Suppressor macrophage treated with lipopolysaccharide for 4 hours (primary cell): ENCODE measurements at places on chromosomes 1 and 21.
A peak's percentile ranks its signal among the peaks of the same experiment; 100 is the strongest.

DNA sequence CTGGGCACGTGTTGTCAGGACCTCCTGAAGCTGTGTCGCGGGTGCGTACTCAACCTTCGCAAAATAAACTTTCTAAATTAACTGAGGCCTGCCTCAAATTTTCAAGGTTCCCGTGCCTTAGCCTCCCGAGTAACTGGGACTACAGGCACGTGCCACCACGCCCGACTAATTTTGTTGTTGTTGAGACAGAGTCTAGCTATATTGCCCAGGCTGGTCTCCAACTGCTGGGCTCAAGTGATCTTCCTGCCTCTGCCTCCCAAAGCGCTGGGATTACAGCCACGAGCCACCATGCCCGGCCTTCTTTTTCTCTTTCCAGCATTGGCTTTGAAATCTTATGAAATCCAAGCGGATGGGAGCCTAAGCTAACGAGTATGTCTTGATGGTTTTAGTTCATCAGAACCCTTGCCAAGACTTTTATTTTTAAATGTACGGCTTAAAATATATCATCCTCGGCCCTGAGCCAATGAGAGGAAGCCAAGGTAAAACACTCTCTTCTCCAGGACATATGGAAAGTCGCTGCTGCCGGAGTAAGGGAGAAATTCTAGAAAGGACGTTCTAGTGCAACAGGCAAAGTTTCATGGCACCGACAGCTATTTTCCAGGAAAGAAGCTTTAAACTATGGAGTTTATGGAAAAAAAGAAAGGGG lies 12.7 kb upstream of the ERVH48-1 start:
- no peak for DNase-seq

DNA sequence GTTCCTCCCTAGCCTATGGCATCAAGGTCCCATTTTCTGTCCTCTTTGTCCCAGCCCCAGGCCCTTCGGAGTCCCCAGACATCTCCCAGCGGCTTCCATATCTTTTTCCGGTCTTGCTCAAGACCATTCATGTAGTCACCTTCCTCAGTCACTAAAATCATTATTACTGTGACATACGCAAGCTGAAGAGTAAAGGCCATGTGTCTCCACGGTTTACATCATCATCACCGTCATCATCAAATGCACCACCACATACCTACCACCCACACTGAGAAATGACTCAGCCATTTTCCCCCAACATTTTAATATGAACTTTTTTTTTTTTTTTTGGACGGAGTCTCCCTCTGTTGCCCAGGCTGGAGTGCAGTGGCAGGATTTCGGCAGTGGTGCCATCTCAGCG lies 43.4 kb downstream of the FHAD1 start:
- peak; percentile 93 for DNase-seq

GRCh38 chr1:169624912-169625311 lies 5.0 kb downstream of the SELP start:
- DNase-seq = no peak

DNA sequence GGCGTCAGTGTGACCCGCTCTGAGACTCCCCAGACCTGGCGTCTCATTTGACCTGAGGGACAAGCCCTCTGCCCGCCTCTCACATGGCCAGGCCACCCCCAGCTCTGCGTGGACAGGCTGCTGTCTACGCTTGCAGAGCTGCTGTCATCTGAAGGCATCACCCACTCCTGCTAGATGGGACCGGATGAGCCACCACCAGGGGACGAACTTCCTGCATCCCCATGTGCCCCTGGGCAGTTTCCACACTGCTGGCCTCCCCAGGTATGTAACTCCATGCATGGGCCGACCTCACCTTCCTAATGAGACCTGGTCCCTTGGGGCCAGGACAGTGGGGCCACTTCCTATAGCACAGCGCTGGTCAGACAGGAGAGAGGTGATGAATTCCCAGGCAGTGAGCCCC lies 121.5 kb downstream of the PSMG1 start:
- DNase-seq = no peak

- DNase-seq = no peak
These were observed 123.9 kb downstream of the CYYR1 start for GRCh38 chr21:26449161-26449560.

DNA sequence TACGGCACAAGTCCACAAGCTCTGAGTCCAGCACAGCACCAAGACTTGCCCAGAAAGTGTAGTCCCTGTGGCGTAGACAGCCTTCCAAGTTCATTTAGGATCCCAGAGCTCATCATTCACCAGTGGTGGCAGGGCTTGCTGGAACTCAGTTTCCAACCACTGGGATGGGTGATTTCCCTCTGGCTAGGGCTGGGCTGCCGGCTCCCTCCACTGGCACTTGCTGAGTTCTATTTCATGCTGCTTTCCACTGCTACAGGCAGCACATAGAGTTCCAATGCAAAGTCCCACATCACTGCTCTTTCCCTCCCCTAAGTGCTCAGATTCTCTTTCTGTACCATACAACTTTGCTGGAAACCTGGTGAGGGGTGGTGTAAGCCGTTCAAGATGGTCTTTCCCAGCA lies 510.3 kb upstream of the TMPRSS15 start:
- DNase-seq = no peak

DNA sequence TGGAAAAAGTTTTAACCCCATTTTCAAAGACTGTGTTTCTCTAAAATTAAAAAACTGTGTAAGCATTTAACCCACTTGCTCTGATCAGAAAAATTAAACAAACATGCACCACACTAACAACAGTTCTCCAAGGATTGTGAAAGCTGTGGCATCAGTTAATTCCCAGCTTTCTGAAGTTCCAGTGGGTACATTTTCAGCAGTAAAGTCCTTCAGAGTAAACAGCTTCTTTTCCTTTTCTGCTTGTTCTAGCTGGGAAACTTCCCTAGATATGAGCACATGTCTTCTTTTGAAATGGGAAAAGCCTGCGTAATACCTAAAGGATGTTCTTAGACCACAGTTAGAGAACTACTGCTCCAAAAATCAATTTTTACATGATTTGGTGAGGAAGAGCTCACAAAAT lies 11.1 kb downstream of the PRRX1 start:
- no peak for DNase-seq

GRCh38 chr1:3889936-3890335 lies 10.1 kb downstream of the C1orf174 start:
- DNase-seq = peak; percentile 7

DNA sequence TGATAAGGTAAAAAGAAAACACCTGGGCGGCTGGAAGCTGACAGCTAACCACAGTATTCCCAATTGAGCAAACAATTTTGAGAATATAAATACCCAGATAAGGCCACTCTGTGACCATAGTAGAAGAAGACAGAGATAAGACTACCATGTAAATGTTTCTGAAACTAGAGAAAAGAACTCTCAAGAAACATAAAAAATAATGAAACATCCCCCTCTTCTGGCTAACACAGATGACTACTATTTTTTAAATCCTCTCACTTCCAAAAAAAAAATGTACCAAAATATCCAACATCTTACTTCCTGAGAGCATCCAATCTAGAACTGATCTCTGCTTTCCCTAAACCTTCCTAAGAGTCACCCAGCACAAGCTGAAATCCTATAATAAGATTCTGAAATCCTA lies 125.9 kb downstream of the HFM1 start:
- peak; percentile 7 for DNase-seq

DNA sequence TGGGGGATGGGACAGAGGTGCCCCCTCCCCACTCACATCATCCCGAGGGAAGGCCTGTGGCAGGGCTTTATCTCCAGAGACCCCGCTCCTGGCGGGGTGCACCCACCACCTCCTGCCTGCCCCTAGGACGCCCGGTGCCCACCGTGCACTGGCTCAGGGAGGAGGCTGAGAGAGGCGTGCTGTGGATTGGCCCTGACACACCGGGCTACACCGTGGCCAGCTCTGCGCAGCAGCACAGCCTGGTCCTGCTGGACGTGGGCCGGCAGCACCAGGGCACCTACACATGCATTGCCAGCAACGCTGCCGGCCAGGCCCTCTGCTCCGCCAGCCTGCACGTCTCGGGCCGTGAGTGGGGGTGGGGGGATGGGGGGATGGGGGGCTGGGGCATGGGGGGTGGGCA lies 71.7 kb downstream of the TRIM11 start:
- DNase-seq = no peak

DNA sequence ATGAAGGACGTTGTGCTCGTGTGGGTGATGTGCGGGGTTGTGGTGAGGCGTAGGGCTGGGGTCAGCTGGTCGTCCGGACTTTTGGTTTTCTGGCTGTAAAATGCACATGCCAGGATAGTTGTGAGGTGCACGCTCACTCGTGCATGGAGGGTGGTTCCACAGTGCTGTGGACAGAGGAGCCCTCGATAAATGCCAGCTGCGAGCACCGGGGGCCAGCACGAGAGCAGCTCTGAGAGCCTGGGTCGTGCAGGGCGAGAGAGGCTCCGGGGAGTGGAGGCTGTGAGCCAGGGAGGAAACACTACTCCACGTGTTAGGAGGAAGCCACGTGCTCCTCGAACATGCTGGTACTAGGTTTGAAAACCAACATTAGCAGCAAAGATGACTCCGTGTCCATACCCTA lies 39.4 kb downstream of the COL18A1 start:
- DNase-seq = no peak
